ENCODE measurements at places on chromosomes 16 and 17.
A peak's percentile ranks its signal among the peaks of the same experiment; 100 is the strongest.

GRCh38 chr16:57474671-57475661 is 11.3 kb downstream of the DOK4 start:
- no peak for DNase-seq

- no peak for DNase-seq
Measured at GRCh38 chr16:79395591-79395990, 204.9 kb downstream of the MAF start.

DNA sequence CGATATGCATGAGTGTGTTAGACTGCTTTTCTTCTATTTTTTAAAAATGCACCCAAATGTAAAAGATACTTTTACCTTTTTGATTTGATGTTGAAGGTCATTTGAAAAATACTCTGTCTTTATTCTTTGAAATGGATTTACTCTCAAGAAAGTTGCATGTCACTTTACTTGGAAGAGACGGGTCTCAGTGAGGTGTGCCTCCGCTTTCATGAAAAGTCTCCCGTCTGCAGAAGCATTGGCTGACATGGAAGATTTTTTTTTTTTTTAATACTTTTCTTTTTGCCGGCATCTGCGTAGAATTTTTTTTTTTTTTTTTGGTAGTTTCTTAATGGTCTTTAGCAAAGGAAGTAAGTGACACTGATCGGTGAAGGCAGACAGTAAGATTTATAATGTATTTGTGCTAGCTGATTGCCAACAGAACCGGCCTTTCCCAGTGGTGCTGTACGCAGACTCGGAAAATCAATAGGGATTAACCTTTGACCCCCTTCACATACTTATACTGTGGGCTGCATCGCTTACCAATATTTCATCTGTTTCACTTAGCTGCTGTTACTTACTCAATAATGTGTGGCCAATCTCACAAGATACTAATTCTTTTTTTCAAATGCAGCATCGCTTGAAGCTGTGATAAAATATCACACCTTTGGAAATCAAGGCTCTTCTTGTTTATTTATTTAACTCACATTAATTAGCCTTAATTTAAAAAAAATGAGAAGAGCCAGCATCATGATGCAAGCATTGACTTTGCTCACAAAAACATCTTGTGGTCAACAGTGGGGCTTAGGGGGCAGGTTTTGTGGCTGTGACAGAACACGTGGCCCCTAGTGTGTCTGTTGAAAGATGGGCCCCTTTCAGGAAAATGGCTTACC is 383.9 kb downstream of the WWOX start:
- DNase-seq: no peak

DNA sequence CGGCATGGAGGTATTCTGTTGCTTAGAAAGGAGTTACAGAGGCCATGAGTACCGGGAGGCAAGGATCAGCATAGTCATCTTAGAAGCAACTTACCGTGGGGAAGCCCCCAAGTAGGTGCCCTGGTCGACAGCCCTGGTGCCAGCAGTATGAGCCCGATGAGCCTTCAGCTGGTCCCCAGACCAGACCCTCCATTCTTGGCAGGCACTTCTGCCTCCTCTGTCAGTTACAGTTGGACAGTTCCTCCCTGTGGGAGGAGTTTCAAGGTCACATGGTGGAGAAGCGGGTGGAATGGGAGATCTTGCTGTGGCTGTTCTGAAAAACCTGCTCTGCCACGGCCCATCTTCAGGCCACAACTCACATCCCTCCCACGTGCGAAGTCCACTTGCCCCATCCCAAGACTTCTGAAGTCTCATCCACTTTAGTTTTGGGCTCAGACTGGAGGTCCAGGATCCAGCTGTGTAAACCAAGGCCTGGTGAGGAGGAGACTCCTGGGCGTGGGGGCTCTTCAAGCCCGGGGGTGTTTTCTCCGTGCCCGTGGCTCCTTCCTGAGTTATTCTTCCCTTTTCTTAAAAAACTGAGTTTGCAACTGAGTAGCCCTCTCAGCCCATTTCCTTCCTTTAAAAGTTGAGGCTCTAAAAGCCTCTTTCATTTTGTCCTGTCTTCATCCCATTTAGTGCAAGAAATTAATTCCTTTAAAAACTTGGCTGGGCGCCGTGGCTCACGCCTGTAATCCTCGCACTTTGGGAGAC is 133.5 kb downstream of the SEC14L1 start:
- DNase-seq: no peak

GRCh38 chr16:29837841-29838240 is 17.6 kb downstream of the MVP start:
- no peak for DNase-seq

DNA sequence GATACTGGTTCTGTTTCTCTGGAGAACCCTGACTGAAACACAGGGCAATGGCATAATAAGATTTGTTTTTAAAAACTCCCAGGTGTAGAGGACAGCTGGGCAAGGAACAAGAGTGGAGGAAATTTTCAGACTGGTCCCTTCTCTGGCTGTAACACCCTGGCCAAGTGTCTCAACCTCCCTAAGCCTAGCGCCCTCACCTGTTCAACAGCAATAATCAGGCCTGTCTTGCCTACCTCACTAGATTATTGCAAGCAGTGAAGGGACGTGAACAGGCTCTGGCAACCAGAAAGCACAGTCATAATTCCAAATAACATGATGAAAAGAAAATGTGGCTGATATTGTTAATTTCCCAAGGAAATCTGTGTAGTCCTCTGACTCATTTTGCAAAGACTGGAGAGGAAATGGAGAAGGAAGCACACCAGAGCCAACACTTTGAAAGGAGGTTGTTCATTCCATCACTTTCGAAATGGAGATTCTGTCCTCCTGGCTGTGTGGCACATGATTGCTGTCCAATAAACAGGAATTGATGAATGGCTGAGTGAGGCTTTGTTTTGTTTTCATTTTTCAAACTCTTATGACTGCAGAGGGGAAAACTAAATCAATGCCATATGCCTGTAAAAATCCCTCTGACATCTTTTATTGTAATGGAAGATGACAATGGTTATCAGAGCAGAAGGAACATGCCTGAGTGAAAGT is 87.5 kb upstream of the HLF start:
- peak; percentile 14 for DNase-seq

- DNase-seq: no peak
Measured at GRCh38 chr16:85532147-85532546, 81.0 kb upstream of the GSE1 start.

DNA sequence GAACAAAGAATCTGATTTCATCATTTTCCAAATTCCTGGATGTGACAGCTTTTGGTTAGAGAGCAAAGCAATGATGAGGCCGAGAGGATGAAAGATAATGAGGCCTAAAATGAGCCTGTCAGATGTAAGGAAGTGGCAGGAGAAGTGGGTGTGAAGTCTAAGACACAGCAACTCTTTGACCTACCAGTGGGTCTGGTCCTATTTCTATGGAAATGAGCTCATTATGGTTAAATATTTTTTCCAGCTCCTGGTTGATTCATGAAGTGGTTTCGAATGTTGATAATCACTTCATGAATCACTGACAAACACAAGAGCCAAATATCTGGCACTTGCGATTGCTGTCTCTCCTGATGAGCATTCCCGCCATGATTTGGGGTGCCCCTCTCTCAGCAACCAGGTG is 273.3 kb upstream of the CDH5 start:
- DNase-seq: peak; percentile 57

GRCh38 chr17:15257796-15258512 is 7.2 kb downstream of the PMP22 start:
- DNase-seq: no peak

DNA sequence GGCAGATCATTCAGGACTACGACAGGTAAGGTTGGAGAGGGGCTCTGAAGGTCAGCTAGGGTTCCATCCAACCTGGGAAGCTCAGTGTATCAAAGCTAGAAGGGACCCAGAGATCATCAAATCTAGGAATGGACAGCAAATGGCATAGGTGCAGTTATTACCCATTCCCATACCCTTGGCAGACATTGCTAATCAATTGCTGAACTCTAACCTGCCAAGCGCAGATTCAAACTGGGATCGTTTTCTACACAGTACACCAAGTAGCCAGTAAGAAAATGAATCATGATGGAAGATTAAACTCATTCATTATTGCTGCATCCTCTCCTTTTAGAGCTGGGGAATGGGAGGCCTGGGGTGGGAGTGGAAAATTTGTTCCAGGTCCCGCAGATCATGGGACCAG is 33.6 kb downstream of the CPNE2 start:
- no peak for DNase-seq

DNA sequence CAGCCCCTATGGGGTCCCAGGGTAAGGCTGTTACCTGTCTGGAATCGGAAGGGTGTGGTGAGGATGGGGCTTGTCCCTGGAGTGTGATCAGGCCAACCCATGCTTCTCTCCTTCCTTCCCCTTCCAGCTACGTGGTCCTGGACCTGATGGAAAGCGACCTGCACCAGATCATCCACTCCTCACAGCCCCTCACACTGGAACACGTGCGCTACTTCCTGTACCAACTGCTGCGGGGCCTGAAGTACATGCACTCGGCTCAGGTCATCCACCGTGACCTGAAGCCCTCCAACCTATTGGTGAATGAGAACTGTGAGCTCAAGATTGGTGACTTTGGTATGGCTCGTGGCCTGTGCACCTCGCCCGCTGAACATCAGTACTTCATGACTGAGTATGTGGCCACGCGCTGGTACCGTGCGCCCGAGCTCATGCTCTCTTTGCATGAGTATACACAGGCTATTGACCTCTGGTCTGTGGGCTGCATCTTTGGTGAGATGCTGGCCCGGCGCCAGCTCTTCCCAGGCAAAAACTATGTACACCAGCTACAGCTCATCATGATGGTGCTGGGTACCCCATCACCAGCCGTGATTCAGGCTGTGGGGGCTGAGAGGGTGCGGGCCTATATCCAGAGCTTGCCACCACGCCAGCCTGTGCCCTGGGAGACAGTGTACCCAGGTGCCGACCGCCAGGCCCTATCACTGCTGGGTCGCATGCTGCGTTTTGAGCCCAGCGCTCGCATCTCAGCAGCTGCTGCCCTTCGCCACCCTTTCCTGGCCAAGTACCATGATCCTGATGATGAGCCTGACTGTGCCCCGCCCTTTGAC is 2.4 kb downstream of the MAPK7 start:
- DNase-seq: no peak

DNA sequence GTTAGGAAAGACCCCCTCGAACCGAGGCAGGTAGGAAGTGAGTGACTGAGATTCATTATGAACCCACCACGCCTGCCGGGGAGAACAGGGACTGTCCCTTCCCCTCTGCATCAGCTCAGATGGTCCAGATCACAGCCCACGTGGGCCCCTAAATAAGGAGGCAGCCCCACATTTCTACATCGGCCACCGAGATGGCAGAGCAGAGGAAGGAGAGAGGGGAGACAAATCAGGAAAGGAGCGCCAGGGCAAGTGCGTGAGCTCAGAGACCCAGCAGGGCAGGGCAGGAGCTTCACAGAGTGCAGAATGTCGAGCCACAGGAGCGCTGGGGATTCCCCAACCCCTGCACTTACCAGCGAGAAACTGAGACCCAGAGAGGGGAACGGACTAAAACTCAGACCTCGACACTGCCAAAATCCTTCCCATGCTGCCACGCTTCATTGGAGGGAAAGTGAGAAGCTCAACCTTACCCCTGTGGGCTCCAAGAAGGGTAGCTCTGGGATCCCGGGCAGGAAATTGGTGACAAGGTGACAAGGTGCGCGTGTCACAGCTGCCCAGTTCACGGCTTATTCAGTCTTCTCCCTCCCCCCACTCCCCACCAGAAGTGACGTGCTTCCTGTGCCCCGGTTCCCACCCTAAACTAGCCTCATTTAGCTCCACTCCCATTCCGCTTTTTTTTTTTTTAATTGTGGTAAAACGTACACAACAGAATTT is at the start of gene ICAM2:
TSS of gene ICAM2 (minus strand) at position 578 of the 711 bp plus-strand sequence. CDS start 13,942 bp downstream, outside the sequence.
- no peak for DNase-seq

GRCh38 chr16:71594000-71594646 is 17.2 kb upstream of the TAT start:
- DNase-seq: no peak

- peak; percentile 9 for DNase-seq
Measured at GRCh38 chr17:64214950-64215349, 48.1 kb downstream of the TEX2 start.

- DNase-seq: no peak
Measured at GRCh38 chr17:80873307-80873951, 118.2 kb upstream of the CHMP6 start.

DNA sequence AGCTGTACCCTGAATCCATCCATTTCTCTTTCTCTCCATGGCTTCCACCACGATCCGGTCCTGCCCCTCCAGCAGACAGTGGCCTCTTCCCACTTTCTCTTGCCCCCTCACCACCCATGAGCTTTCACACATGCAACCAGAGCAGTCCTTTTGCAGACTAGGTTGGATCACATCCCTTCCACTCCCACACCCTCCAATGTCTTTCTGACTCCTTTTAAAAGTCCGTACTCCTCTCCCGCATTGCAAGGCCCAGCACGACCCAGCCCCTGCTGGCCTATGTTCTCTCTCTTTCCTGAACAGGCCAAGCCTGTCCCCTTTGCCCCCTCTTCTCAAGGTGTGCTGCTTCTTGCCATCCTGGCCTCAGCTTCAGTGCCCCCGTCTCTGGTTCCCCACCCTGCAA is 22.5 kb upstream of the DNAI2 start:
- DNase-seq: no peak

DNA sequence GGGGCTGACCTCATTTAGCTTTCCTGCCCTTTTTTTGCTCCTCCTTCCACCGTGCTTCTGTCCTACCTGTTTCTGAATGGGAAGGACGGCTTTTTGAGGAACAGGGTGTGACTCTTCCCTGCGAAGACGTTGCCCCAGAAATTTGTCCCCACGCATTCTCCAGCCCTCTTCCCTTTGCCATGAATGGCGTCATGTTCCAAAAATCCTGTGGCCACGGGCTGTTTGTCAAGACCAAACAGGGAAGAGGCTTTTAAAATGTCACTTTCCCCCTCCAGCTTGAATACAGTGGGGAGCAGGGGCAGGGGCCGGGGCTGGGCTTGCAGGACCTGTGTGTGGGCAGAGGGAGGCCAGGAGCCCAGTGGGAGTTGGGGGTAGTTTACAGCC is 13.9 kb downstream of the MPRIP start:
- peak; percentile 78 for DNase-seq

DNA sequence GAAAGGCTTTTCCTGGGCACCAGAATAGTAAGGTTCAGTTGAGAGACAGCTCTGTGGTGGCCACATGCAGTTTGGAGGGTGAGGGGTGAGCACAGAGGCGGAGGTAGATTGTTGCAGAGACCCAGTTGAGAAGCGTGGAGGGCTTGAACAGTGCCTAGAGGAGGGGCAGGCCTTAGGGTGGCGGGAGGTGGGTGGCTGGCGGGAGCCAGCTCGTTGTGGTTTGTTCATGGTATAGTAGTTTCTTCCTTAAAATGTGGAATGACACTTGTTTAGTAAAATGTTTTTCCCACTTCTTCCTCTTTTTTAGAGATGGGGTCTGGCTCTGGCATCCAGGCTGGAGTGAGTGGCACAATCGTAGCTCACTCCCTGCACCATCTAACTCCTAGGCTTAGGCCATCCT is 14.2 kb downstream of the USP10 start:
- no peak for DNase-seq

GRCh38 chr16:51163366-51163765 is 12.3 kb upstream of the SALL1 start:
- DNase-seq: no peak

GRCh38 chr17:9931144-9931741 is 26.2 kb upstream of the RCVRN start:
- DNase-seq: no peak

DNA sequence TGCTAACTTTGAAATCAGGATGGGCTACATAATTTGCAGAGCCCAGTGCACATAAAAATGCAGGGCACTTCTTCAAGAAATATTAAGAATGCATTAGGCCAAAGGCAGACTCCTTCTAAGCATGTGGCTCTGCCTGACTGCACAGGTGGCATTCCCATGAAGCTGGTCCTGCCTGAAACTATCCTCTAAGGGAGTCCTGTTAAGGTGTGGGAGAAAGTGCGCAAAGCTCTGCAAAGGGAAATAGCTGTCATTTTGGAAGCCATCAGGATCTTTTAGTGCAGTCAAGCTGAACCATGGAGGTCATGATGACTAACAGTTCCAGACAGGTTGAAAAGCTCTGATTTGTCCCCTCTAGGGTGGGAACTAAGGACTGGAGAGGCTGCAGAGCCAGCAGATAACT is 41.9 kb upstream of the CRHR1 start:
- DNase-seq: no peak

All from GM03348 (cell line).